SJSA1 (cell line): ENCODE measurements at places on chromosomes 11 and 22. TPM values are rescaled to one million over a fixed set of nuclear protein-coding genes. Genes with fewer than 3 reads are reported as not detected.

DNA sequence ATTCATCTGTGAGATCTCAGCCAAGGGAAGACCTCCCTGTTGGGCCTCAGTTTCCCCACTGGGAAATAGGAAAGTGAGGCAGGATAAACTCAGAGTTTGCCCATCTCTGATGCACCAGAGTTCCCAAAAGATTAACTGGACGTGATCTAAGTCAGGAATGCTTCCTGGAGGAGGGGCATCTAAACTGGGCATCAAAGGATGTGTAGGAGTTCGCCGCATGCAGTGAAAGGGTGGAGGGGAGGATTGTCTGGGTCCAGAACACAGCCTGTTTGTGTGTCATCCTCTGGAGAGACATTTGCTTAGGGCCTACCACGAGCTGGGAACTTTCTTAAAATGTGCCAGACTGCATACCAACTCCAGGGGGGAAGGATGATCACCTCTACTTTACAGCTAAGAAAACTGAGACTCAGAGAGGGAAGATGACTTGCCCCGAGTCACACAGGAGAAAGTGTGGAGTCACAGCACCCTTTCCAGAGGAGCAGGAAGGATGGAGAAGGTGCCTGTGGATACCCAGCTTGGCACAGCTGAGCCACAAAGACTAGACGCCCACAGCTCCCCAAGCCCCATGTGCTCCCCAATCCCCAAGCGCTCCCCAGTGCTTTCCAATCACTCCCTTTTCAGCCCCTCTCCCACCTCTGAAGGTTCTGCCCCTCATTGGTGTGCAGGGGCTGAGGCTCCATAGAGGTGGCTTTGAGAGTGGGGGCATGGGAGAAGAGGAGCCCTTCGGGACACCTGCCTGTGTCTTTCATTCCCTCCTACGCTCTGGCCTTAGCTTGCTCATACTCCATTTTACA is 50.1 kb downstream of the MN1 start:
- DNase-seq, result no peak

DNA sequence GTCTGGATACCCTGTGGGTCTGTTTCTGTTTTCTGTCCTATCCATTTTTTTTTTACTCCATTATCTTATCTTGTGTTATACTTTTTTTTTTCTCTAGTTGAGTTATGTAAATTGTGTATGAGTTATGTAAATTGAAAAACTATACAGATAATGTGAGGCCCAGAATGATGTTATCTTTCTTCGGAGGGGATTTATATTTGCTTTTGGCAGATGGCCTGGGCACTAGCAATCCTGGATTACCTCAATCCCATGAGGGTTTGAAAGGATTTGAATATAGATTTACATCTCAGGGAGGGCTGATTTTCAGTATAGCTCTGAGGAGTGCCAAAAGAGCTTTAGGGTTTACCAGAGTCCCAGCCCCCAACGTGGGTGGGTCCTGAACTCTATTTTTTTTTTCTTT is 71.0 kb downstream of the CSTPP1 start:
- no peak for DNase-seq

- DNase-seq, result no peak
Observed at GRCh38 chr11:125053167-125053566, 9.9 kb upstream of the SLC37A2 start.

GRCh38 chr11:96103102-96103501 is 179.2 kb upstream of the MTMR2 start:
- DNase-seq, result no peak

DNA sequence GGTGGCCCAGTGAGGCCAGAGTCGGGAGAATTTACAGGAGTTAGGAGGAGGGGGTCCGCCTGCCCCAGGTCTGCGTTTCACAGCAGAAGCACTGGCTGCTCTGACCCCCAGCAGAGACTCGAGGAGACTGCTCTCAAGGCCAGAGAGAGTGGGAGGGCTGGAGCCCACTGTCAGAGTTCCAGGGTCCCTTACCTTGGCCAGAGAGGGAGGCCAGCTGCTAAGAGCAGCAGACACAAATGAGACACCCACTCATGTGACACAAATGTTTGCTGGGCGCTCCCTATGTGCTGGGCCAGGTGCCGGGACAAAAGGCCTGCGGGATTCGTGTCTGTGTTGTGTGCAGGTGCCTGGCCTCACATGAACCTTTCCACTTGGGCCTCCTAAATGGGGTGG is 2.8 kb upstream of the TNFRSF13C start:
- no peak for DNase-seq

DNA sequence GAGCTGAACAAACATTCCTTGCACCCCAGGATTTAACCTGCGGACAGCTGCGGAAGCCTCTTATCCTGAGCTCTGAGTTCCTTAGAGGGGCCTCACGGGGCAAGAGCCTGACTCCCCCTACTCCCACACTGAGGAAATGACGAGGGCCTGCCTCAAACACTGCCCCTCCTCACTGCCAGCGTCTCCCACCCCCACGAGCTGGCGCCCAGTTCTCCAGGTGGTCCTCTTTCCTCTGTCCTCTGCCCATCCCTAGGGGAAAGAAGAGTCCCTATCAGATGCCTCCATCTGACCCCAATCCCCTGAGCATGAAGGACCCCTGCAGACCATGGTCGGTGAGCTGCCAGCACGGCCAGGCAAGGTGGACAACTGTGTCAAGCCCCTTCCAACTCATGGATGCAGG is 14.3 kb downstream of the CHST1 start:
- peak; percentile 40 for DNase-seq

DNA sequence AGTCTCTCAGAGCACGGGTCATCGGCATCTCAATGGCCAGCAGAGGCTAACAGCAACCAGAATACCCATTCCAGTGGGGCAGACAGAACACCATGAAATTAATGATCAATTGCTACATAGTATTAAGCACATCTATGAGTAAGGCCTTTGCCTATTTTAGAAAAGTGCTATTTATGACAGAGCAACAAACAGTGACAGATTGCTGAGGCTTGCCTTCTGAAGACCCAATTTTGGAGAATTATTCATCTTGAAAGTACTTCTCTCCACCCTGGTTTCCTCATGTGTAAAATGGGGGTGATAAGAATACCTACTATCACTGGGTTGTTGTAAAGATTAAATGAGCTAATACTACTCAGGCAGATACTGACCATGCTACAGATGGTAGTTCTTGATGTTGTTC is 232.7 kb downstream of the TENM4 start:
- DNase-seq, result no peak

DNA sequence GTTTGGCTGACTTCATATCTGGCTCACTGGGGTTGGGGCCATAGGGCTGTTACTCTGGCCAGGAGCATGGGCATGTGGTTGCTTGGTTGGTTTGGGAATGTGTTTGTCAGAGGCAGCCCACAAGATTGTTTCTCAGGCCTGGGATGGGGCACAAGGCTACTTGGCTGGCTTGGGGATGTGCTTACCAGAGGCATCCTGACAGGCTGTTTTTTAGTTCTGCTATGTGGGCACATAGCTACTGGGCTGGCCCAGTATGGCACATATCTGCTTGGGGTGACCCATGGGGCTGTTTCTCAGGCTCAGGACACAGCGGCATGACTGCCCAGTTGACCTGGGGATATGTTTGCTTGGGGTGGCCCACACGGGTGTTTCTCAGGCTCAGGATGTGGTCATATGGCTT is 94.6 kb upstream of the PGR start:
- no peak for DNase-seq

DNA sequence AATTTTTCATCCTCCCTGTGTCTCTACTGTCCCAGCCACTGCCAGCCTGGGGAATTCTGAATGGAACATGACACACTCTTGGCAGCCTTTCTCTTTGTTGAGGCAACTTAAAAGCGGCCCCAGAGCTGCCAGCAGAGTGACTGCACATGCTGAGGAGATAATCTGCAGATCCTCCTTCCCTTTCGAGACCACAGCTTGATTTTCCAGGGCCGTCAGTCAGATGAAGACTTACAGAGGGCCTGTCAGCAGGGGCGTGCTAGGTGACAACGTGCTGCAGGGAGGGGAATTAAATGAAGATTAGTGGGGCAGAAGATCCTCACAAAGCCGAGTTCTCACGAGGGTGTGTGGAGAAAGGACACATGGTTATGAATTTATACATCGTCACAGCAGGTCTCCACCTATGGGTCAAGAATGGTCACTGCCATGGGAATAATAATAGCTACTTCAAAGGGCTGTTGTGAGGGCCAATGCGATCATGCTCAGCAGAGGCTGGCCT is 193.5 kb upstream of the PITPNB start:
- no peak for DNase-seq

- no peak for DNase-seq
Observed at GRCh38 chr11:12205330-12205729, 94.9 kb downstream of the MICAL2 start.

GRCh38 chr11:108669711-108670110 is 4.8 kb downstream of the DDX10 start:
- DNase-seq, result no peak

NAALAD2 gene
- not detected in 2 replicates for total RNA-seq

DGCR8 gene
- 24.8 and 26.5 TPM in 2 replicates for total RNA-seq

TMEM41B gene
- total RNA-seq, result 27.2 and 30.3 TPM in 2 replicates

ADAMTS8 gene
- 0.03 TPM in 1 of 2 replicates, not detected in the other for total RNA-seq

ASPHD2 gene
- 0.06 and 0.87 TPM in 2 replicates for total RNA-seq
